ENCODE measurements at places on chromosomes 1 and 21.

DNA sequence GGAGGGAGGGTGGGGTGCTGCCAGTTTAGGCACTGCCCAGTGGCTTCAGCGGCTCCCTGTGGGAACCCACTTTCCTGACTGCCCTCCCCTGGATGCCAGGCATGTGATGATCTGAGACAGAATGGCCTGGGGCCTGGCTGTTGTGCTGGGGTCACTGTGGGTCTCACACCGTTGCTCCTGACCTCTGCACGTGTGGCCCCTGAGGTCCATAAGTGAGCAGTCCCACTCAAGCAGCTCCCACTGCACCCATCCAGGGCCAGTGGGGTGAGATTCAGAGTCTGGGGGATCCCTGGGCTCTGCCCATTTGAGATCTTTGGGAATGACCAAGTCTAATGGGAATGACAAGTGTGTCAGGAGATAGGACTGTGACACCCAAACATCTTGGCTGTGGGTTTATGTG, 18.0 kb downstream of the PODN start:
- DNase-seq, result no peak

GRCh38 chr1:37792943-37793686, 532 bp upstream of the MANEAL start:
- no peak for DNase-seq

- no peak for DNase-seq
Observed at GRCh38 chr1:2228694-2229036, 546 bp downstream of the SKI start.

GRCh38 chr1:69400128-69400527, 167.6 kb upstream of the LRRC7 start:
- no peak for DNase-seq

GRCh38 chr1:155022136-155022926, 11.2 kb downstream of the DCST2 start:
- DNase-seq, result no peak

GRCh38 chr1:166470441-166470840, 303.6 kb upstream of the FAM78B start:
- DNase-seq, result no peak

GRCh38 chr21:28439788-28440187, 552.9 kb downstream of the LTN1 start:
- DNase-seq, result no peak

- DNase-seq, result no peak
Observed at GRCh38 chr1:55970526-55971110, 608.7 kb downstream of the PLPP3 start.

DNA sequence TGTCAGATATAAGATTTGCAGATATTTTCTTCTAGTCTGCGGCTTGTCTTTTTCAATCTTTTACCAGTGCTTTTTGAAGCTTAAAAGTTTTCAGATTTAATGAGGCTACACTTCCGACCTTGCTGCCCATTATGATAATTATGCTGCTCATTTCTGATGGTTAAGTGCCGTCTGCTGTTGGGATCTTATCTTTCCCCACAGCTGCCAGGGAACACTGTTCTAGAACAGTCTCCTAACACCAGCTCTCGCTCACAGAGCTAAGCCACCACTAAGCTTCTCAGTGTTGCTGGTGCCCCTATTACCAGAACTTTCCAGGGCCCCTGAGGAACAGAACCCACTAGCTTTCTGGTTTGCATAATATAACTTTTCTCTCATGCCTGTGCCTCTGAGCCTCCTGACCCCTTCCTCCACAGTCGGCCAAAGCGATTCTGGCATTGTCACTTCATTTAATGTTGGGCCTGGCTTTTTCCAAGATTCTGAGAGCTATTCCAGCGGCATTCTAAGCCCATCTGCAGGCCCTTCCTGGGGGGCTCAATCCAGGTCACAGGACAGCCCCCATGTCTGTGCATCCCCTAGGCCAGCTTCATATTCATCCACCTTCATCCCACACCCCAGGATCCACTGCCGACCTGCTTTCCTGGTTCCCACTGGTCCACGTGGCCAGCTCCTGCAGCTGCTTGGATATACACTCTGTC, 237.0 kb downstream of the PTPRU start:
- no peak for DNase-seq

DNA sequence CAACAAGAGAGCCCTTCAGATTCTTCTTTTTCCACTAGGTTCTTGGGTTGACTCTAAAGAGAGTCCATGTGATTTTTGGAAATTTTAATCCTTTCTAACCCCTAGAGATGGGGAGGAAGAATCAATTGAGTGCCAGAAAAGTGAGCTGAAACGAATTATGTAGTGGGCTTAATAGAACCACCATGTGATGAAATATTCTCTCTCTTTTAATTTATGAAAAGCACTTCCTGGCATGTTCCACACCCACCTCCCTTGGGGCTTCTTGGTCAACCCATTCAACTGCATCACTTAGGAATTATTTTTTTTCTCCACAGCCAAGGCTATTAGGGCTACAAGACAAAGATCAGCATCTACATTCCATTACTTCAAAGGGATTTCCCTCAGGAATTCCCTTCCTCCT, 79.6 kb downstream of the ZC3H11B start:
- DNase-seq, result no peak

GRCh38 chr1:212678456-212679410, 20.9 kb downstream of the BATF3 start:
- DNase-seq, result no peak

GRCh38 chr1:38127428-38127827, 80.8 kb upstream of the POU3F1 start:
- no peak for DNase-seq

GRCh38 chr1:158095737-158096335, 84.9 kb upstream of the CD1D start:
- no peak for DNase-seq

- DNase-seq, result no peak
Observed at GRCh38 chr1:156124557-156125483, 10.3 kb downstream of the LMNA start.

DNA sequence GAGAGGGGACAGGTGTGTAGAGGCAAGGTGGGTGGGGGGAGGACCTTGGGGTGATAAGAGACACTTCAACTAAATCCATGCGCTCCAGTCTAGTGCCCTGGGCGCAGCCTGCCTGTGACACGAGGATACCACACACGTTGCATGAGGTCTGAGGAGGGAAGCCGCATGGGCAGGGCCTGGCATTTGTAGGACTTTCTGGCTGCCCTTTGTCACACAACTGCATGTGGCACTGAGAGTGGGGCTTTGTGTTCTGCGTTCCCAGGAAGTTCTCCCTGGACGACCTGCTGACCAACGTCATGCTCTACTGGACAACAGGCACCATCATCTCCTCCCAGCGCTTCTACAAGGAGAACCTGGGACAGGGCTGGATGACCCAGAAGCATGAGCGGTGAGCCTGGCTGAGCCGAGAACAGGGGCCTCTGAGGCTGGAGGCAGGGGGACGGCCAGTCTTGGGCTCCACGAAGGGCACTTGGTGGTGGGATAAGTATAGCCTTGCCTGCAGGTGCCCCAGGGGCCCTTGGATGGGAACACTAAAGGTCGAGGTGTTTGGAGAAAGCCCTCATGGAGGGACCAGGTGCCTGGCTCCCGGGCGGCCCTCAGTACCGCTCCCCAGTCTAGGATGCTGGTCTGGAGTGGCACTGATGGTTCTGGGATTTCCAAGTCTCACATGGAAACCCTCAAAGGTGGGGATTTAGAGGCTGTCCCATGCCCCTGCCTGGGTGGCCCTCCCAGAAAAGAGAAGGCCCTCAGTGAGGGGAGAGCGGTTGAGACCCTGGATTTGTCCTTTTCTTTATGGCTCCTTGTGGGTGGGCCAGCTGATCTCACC, 34.5 kb downstream of the EPHX1 start:
- DNase-seq, result no peak
